ENCODE measurements at places on chromosomes 5 and 9.
A peak's percentile ranks its signal among the peaks of the same experiment; 100 is the strongest.

GRCh38 chr5:118557251-118557661 lies 431.1 kb downstream of the DTWD2 start:
- DNase-seq = no peak

GRCh38 chr5:137316346-137316736 lies 182.8 kb downstream of the SPOCK1 start:
- no peak for DNase-seq

- DNase-seq = no peak
Measured at GRCh38 chr5:96716007-96716406, 53.8 kb downstream of the CAST start.

- DNase-seq = no peak
Measured at GRCh38 chr9:34986540-34987047, 3.0 kb upstream of the DNAJB5 start.

DNA sequence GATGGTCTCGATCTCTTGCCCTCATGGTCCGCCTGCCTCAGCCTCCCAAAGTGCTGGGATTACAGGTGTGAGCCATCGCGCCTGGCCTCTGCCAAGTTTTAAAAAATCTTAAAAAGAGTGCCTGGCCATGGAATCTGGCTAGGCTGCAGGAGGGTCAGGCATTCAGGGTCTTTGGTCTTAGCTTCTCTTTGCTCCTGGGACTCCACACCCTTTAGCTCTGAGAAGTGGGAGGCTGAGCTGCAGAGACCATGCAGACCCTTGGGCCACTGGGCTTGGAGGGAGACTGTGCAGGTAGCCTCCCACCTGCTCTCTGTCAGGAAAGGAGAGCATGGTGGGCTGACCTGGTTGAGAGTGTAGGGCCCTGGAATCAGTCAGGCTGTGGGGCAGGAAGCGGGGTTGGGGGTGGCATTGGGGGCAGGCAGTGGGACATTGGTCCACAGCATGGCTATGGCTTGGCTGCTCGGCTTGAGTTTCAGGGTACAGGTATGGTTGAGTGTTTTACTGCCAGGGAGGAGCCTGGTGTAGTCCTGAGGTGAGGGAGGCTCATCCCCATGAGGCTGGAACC lies 20.8 kb downstream of the PHF2 start:
- no peak for DNase-seq

- no peak for DNase-seq
Measured at GRCh38 chr5:133108481-133108921, 56.7 kb downstream of the HSPA4 start.

- peak; percentile 52 for DNase-seq
Measured at GRCh38 chr5:140043508-140043872, 391 bp upstream of the NRG2 start.

DNA sequence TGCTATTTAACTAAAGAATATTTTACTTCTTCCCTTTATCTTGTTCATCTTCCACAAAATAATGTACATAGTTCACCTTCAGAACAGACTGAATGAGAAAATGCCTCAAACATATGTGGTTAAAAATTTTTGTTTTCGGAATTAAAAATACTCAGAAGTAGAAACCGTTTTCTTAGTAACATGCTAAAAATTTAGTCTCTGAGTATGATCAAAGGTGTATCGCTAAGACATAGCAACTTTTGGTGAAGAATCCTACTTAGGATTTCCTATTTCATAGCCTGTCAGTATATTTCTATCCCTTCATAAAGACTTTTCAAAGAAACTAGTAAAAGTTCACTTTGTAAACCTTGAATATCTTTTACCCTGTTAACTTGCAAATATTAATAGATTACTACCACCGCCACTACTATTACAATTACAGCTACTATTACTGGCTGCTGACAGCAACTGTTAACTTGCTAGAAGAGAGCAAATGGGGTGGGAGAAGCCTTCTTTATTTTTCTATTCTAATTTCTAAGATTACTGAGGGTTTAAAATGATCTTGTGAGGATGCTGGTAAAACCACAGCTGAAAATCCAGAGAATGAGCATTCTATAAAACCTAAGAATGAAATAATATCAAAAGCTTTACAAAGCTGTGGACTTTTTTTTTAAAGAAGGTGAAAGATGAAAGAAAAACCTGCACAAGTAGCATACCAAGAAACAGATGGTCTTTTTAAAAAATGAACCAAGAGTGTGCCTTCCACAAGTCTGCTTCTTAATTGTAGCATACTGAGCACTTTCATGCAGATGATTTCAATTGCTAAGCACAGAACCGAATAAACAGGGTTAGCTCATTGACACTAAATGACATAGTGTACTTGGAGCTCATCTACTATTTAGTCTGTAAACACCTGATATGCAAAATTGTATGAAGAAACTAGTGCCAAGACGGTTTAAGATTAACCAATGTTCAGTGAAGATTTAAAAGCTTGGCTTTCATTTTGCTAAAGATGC lies 246.3 kb upstream of the EFNA5 start:
- no peak for DNase-seq

DNA sequence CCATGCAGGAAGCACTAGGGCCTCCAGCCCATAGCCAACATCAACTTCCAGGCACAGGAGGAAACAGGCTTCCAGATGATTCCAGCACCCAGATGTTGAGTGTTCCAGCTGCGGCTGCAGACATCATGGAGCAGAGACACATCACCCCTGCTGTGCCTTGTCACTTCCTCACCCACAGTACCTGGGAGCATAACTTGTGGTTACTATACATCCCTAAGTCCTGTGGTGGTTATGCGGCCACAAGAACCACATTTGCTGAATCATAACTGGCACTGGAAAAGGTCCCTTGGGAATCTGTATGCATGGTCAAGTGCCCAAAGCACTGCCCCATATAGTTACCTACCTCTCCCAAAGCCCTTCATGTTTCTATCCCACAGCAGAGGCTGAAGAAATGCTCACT lies 56.6 kb downstream of the WHRN start:
- DNase-seq = no peak
